ENCODE measurements at places on chromosomes 12 and 14.

GRCh38 chr12:94948232-94948810 is 55.2 kb downstream of the NDUFA12 start:
- no peak for DNase-seq

- DNase-seq: no peak
Measured at GRCh38 chr14:32682214-32682613, 256.5 kb upstream of the NPAS3 start.

DNA sequence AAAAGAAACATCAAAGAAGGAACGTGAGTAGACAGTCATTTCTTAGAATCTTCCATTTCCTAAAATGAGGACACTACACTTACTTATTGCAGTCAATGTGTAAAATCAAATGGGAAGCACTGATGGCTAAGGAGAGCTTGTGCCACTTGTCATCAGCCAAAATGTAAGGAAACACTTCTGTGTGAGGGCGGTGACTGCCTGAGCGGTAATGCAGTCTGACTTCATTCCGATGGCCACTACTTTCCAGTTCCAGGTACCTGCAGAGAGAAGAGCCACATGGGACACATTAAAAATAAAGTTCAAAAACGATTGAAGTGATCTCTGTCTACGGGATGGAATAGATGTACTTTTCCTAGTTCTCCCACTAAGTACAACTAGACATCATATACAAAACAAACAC is 96.3 kb downstream of the NELL2 start:
- DNase-seq: no peak

GRCh38 chr14:42378274-42378673 is 771.6 kb downstream of the LRFN5 start:
- DNase-seq: no peak

GRCh38 chr14:74429221-74429691 is 3.2 kb upstream of the SYNDIG1L start:
- DNase-seq: no peak

- no peak for DNase-seq
Measured at GRCh38 chr14:92380131-92380530, 57.2 kb downstream of the SLC24A4 start.

GRCh38 chr14:71658261-71658860 is 273.9 kb upstream of the RGS6 start:
- no peak for DNase-seq

DNA sequence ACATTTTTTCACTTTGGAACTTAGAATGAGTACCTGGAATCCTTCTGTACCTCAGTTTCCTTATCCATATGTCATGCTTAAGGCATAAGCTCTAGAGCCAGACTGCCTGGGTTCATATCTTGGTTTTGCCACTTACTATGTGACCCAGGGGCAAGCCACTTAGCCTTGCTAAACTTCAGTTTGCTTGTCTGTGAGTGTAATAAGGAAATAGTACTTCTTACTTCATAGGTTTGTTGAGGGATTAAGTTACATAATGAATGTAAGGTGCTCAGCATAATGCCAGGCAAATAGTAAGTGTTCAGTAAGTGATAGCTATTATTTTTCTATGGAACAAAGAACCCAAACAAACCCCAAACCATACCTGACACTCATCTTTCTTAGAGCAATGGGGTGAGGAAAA is 225.1 kb downstream of the BCAT1 start:
- DNase-seq: no peak

DNA sequence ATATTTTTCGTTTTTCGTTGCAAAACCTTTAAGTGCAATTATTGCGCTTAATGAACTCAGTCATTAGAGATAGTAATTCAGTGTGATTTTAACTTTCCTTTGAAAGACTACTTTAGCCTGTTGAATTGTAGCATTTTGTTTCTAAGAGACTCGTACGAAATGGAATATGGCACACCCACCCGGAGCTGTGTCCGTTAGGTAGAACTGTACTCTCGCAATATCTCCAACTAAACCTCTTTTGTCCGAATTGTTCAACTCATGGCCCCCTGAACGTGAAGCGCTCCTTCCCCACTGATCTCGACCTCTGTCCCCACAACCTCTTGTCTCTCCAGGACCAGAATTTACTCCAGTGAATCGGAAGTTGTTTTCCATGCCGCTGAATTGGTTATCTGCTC is 800 bp downstream of the PCNX4 start:
- no peak for DNase-seq

DNA sequence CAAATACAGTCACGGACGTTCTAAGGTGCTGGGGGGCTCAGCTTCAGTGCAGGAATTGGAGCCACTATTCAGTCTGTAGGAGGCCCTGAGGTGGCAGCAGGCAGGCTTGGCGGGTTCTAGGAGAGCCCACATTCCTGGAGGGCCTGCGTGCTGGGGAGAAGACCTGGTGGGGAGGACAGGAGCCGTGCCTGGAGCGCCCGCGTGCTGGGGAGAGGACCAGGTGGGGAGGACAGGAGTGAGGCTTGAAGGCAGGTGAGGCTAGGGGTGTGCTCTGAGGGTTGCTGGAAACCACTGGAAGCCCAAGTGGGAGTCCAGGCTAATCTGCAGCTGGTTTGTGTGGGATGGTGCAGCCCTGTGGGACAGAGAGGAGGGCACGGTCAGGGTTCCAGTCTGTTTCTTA is 23.1 kb downstream of the RHOF start:
- no peak for DNase-seq

GRCh38 chr12:132614861-132615578 is 3.6 kb upstream of the P2RX2 start:
- DNase-seq: peak; percentile 81

- DNase-seq: peak; percentile 24
Measured at GRCh38 chr12:124852329-124852831, 11.3 kb downstream of the SCARB1 start.

DNA sequence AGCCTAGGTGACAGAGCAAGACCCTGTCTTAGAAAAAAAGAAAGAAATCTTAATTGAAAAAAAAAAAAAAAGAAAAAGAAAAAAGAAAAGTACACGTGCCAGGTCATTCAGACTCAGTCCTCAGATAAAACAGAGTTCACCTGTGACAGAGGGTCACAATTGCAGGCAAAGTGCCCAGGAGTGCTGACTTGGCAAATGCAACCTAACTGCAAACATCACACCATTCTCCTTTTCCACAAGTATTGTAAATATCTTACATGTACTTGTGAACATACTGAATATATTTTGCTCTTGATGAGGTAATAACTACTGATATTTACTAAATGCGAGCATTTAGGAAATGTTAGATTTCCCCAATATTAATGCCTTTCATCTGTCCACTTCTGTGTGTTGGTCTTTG is 9.0 kb upstream of the COL2A1 start:
- DNase-seq: no peak

- DNase-seq: no peak
Measured at GRCh38 chr12:2247596-2247995, 194.8 kb downstream of the CACNA1C start.

DNA sequence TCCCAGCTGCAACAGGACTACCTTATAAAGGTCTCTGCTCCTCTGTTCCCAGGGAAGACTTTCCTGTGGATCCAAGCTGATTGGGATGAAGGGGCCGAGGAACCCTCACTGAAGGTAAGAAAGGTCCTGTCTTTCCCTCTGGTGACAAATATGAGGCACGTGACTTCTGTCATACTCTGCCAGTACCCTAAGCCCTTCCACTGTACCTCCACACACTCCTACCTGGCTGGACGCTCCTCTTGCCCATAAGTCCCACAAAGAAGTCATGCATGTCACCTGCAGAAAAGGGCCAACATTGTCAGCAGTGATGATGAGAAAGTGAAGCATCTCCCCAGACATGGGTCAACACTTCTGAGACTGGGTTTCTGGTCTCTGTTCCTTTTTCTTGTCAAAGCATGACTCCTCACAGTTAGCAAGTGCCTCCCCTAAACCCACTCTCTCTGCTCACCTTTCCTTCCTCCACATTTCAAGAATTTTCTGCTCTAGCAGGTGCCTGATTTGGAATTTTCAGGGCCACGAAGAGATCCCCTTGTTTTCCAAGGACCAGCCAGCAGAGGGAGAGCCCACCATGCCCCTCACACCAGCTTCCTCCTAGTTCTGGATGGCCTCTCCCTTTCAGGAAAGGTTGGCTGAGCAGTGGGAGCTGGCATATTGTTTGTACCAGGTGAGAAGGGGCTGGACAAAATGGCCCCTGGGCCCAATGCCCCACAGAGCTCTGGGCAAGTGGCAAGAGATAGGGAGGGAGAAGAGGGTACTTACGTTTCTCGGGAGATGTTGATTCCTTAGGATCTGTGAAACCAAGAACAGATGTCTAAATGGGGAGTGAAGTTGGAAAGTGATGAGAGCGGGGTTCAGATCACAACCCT is 3.5 kb downstream of the TAC3 start:
- DNase-seq: no peak

DNA sequence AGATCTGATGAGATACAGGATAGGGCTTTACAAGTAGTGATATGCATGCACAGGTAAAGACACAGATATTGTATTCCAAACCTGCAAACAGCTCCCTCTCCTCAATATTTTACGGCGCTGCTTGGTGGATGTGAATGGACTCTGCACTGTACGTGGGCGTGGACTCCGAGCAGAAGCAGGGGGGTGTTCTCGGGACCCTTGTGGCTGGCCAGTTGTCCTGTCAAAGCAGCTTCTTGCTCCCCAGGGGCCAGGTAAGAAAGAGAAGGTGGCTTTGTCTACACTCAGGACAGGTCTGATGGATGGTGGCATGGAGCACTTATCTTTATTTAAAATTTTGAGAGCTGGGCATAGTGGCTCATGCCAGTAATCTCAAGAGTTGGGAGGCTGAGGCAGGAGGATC is 29.5 kb upstream of the CLMN start:
- no peak for DNase-seq
